ENCODE measurements at places on chromosomes 13 and 19.

DNA sequence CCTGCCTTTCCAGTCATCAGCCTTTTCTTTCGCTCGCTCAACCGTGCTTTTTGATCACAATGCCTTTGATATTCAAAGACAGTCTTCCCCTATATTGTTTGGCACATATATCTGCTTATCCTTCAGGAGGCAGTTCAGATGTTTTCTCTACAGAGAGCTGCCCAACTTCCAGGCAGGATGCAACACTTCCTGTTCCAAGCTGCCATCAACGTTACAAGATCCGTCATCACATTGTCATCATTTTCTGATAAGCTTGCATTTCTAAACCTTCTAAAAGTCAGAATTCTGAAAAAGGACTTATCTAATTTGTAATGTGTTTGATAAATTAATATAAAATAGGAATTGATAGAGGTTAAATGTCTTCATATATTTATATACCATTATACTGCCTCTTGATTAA, 574.2 kb downstream of the TBC1D4 start:
- no peak for DNase-seq

DNA sequence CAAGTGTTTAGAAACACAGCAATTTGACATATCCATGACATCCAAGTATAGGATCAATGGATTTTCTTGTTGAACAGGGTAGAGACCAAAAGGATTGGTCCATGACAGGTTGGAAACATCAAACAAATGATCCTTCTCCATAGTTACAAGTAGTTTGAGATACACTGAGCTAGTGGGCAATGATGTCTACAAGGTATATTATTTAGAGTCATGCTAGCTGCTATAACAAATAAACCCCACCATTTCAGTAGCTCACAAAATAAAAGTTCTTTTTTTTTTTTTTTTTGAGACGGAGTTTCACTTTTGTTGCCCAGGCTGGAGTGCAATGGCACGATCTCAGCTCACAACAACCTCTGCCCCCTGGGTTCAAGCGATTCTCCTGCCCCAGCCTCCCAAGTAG, 4.9 kb upstream of the HAUS5 start:
- no peak for DNase-seq

- no peak for DNase-seq
These were observed 10.6 kb upstream of the CEACAM21 start for GRCh38 chr19:41565379-41565720.

- DNase-seq = no peak
These were observed 184.4 kb downstream of the TSHZ3 start for GRCh38 chr19:31164791-31165251.

DNA sequence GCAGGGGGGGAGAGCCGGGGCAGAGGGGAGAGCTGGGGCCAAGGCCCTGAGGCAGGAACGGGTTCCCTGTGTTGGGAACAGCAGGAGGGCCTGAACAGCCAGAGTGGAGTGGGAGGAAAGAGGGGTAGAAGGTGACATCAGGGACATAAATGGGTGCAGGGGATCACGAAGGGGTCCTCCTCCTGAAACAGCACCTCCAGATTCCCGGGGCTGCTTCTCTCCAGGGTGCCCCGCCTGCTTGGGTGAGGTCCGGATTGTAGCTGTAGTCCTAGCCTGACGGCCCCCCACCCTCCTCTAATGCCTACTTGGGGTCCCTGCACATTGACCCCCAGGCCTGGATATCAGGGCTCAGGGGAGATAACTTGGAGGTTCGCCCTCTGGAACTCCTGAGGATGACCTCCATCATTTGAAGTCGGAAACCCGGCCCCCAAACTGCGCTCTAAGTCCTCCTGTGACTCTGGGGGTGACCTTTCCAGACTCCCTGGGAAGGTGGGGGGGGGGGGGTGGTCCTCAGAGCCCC, 473 bp upstream of the SCN1B start:
- DNase-seq = no peak

DNA sequence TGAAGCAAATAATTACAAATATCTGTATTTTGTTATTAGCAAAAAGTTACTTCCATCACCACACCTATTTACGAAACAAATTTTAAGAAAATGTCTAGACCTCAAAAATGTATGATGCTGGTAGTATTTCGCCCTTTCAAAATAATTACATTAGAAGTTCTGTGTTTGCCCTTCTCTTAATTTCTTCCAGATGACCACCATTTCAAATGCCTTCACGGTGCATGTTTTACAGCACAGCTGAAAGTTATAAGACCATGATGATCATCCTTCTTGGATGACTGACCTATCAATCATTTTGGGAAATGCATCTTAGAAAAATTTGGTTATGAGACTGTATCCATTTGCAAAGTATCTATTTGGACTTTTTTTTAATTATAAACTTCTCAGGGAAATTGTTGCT, 390.8 kb downstream of the SLITRK6 start:
- no peak for DNase-seq

GRCh38 chr13:74093691-74094090, 40.5 kb downstream of the KLF12 start:
- no peak for DNase-seq

DNA sequence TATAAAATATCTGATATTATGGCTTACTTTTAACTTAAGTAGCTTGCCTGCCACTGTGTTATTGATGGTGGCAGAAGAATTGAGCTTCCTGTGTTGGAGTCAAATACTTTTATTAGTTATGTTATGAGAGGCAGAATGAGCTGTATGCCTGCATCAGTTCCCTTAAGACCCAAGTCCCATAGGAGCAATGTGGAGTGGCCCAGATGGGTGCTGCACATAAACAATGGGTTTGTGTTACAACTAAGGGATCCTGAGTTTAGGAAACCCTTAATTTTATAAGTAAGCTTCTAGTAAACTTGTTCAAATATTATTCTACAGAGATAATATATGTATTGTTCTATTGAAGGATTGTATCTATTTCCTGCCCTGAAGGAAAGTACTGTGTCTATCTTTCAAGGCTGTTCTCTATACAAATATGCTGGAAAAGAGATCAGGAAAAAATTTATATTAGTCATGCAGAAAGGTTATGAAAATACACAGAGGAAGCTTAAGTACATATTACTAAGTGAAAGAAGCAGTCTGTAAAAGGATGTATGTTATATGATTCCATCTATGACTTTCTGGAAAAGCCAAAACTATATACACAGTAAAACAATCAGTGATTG, 2018.0 kb upstream of the PCDH20 start:
- DNase-seq = no peak

DNA sequence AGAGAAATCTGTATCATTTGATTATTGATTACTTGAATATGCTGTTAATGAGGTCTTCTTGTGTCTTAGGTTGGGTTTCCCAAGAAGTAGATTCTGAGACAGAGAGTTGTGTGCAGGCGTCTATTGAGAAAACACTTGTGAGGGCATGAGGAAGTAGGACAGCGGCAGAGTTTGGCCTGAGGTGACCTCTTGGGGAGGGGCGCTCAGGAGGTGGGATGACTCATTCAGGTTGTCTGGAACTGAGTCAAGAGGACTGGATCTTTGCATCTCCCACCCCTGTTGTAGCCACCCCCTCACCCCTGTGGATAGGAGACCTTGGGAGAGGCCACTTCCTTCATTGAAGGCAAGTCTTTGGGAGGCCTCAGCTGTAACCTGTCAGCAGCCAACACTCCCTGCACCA, 35.2 kb upstream of the WDFY2 start:
- peak; percentile 75 for DNase-seq

DNA sequence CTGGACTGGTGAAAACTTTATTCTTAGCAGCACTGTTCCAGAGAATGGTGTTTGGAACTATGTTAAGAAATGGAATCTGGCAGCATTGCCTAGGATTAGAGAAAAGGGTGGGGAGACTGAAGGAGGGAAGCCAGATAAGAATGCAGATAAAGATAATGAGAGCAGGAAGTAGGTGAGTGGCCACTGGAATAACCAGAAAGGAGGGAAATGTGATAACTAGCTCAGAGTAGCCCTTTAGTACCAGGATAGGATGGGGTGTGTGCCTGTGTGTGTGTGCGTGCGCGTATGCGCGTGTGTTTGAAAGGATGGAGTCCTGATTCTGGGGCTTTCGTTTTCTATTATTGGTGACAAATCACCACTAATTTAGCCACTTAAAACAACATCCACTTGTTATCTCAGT, 33.4 kb upstream of the FRY start:
- DNase-seq = no peak

DNA sequence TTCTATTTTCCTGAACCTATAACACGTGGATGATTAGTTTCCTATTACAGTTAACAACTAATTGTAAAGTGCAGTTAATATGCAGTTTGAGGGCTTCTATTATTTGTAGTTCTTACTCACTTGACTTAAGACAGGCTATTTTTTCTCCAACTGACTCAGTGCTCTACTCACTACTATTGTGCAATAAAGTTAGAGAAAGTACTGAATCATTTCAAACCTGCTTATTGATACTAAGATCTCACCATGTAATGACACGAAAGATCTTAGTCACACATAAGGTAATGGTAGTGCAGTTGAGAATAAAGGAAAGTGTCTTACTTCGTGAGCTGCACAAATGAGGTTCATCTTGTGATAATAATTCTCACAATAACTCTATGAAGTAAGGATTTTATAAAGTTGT, 22.8 kb upstream of the ITM2B start:
- DNase-seq = no peak

- no peak for DNase-seq
These were observed 272.8 kb downstream of the COG6 start for GRCh38 chr13:39928261-39928660.

DNA sequence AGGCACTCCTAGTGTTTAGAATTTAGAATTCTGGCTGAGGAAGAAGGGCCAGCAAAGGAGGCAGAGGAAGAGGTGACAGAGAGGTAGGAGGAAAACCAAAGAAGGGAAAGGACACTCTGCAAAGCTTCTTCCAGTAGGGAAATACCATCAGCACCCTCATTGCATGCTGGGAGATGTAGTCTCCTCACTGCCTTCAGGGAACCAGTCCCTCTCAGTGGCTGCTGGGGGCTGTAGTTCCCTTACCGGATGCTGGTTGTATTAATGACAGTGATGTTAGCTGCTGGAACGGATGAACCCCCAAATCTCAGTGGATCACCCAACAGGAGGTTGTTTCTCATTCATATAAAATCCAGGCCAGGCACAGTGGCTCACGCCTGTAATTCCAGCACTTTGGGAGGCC, 10.1 kb downstream of the GRIN2D start:
- DNase-seq = peak; percentile 90

DNA sequence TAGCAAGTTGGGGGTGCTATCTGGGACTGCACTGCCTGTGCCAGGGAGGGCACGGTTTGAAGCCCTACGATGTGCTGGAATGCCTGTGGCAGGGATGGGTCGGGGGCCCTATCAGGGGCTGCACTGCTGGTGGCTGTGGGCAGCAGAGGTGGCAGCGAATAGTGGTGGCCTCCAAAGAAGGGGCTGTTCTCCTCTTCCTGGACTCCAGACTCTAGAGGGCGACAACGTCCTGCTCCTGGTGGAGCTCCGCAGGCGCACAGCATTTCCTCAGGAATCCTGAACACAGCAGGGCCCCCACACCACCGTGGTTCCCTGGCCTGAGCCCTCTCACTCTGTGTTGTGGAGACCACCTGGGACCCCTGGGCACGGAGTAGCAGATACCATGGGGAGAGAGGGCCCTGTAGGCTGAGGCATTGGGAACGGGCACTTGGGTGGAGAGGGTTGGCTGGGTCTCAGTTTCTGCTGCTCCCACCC, 145.6 kb downstream of the TNFRSF19 start:
- DNase-seq = no peak

- DNase-seq = no peak
These were observed 1.7 kb downstream of the SCGB2B2 start for GRCh38 chr19:34675250-34675649.

- DNase-seq = no peak
These were observed 95.0 kb upstream of the KLF5 start for GRCh38 chr13:72963762-72964161.

DNA sequence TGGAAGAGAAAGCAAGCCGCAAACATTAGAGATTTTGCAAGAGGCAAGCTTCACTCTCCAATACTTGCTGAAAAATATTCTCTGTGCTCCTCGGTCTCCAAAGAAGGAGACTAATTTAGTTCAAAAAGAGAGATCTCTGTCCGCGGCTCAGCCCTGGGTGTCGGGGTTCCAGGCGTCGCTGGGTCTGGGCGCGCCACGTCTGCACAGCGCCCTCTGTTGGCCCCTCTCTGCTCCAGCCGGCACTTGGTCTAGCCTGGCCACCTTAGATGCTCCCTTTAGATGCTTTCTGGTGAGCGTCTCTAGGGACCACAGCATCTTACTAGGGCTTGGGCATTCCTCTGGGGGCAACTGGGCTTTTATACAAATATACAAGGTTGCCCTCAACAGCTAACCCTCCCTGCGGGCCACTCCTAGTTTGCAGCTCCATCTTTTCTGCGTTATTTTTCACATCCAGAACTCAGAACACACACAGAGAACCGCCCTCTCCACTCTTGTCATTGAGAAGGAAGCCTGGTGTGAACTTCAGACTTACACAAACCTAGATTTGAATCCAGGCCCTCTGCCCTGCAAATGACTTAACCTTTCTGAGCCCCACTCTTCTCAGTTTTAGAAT, 78.3 kb downstream of the CYSLTR2 start:
- DNase-seq = peak; percentile 87

DNA sequence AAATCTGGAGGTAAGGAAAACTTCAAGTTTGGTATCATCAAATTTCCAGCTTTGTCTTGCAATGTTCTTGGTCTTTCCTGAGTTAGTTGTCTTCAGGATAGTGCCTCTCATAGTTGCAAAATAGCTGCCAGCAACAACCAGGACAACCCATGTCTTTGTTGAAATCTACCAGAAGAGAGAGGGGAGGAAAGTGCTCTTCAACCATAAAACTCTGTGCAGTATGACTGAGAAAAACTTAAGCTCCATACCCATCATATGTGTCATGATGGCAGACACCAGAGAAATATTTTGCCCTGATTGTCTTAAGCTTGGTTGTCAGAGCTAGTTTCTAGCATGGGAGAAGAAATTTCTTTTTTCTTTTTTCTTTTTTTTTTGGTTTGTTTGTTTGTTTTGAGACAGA, 103.3 kb downstream of the SPRY2 start:
- DNase-seq = no peak

All from spleen (tissue), 13 donors.